ENCODE measurements at places on chromosomes 3 and 15.
A peak's percentile ranks its signal among the peaks of the same experiment; 100 is the strongest.

GRCh38 chr3:48408823-48409281 is 21.0 kb downstream of the PLXNB1 start:
- no peak for DNase-seq

DNA sequence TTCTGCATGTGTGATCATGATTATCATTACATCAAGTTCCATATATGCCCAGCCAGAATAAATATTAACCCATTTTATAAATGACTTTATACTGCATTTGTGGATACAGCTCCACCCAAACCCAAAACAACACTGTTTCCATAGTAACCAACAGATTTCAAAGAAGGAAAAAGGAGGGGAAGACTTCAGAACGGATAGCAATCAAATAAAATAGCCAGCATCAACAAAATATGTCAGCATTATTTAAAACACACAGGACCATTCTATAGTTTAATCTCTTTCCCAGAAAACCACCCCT is 114.4 kb downstream of the FOXP1 start:
- no peak for DNase-seq

DNA sequence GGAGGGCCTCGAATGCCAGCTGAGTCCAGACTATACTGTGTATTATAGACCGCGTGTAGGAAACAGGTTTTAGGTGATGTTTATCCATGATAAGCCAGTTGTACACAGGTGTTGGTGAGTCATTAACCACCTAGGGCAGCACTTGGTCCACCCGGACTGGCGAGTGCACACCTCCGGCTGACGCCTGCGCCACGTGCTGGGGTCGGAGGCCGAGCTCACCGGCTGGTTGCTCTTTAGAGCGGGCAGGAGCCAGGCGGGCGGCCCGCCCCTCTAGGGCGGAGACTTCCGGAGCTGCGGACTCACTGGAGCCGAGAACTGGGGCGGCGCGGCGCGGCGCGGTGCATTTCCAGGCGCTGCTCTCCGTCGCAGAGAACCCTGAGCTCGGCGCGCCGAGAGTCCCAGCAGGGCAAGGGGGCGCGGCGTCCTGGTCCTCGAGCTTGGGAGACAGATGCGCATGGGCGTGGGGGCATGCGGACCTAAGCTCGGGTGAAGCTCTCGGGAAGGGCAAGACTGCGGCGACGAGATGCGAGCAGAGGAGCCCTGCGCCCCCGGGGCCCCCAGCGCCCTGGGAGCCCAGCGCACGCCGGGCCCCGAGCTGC is at the start of gene ESYT3:
ESYT3 (plus strand) TSS at position 341 of the 599 bp plus-strand sequence; CDS start at position 524, 183 bp downstream.
- no peak for DNase-seq

DNA sequence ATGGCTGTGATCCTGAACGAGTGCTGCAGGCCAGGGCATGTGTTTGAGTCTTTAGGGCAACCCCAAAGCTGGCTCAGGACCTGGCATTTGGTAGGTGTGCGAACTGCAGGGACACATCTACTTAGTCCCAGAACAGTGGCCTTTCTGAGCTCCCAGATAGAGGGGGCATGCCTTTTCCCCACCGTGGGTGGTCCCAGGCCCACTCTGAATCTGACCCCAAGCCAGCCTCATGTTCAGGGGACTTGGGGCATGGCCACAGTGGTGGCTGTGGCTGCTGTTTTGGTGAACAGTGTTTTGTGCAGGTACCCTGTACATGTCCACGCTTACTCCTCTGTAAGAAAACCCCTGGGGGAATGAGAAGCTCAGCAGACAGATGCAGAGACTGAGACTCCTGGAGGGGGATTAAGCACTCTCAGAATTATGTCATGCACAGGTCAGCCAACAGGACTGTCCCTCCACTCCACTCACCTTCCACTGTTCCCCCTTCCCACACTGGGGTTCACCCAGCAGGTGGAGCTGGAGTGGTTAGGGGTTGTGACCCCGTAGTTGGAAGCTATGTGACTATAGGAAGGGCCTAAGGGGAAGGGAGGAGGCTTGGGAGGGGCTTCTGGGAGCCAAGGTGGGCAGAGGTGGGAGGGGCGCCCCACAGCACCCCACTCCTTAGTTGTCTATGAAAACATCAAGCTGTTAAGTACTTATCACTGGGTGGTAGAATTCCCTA is 16.4 kb downstream of the ESYT3 start:
- no peak for DNase-seq

GRCh38 chr3:145623349-145623748 is 537.6 kb downstream of the PLOD2 start:
- DNase-seq, result no peak

DNA sequence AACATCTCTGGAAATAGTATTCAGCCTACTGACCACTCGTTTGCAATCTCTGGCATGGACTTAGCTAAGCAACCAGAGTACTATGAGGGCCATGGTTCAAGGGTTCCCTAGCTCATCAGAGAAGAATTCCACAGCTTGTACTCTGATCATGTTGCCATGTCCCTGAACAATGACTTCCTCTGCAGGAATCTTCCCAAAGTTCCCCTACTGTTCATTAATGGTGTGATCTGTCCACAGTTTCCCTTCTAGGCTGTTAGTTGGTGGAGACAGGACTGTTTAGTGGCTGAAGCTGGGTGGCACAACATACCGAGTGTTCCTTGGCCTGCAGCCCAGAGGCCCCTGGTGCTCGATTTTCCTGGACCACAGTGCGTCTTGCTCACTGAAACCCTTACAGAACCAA is 44.4 kb upstream of the GALNT15 start:
- DNase-seq, result no peak

DNA sequence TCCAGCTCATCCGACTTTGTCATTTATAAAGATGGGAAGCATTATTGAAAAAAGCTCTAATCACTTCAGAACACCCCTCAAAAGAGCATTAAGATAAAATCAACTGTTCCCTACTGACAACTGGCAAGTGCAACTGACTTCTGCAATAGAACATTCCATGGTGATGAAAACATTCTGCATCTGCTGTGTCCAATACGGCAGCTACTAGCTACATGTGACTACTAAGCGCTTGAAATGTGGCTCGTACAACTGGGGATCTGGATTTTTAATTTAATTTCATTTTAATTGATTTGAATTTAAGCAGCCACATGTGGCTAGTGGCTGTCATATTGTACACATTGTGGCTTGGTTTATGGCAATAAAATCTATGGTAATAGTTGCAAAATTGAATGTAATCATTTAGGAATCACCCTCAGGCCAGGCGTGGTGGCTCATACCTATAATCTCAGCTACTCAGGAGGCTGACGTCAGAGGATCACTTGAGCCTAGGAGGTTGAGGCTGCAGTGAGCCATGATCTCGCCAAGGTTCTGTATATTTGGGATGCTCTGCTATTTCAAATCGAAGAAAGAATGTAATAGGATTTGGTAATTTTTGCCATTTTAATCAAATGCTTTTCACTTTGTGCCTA is 390.3 kb downstream of the GABRB3 start:
- DNase-seq, result no peak

DNA sequence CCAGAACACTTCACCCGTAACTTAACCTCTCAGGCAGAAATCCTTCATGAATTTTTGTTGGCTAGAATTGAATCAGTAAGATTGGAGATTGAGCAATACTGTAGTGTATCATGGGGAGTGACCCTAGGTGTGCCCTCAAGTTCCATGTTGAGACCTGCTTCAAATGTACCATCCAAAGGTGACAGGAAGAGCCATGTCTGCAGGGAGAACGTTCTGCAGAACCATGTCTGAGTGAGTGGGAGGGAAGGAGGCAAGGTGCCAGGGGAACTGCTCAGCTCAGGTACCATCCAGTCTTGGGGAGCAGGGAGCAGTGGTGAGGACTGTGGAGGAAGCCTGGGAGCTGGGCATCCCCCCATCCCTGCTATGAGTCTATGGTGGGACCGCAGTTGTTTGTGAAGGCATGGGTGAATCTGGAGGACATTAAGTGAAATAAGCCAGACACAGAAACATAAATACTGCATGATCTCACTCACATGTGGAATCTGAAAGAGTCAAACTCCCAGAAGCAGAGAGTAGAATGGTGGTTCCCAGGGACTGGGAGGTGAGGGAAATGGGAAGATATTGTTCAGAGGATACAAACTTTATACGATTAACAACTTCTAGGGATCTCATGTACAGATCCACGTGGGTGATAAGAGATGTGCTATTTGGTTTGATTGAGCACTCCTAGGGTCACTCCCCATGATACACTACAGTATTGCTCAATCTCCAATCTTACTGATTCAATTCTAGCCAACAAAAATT is 23.3 kb downstream of the CFAP161 start:
- no peak for DNase-seq

GRCh38 chr3:152524198-152525140 is 255.7 kb downstream of the MBNL1 start:
- no peak for DNase-seq

DNA sequence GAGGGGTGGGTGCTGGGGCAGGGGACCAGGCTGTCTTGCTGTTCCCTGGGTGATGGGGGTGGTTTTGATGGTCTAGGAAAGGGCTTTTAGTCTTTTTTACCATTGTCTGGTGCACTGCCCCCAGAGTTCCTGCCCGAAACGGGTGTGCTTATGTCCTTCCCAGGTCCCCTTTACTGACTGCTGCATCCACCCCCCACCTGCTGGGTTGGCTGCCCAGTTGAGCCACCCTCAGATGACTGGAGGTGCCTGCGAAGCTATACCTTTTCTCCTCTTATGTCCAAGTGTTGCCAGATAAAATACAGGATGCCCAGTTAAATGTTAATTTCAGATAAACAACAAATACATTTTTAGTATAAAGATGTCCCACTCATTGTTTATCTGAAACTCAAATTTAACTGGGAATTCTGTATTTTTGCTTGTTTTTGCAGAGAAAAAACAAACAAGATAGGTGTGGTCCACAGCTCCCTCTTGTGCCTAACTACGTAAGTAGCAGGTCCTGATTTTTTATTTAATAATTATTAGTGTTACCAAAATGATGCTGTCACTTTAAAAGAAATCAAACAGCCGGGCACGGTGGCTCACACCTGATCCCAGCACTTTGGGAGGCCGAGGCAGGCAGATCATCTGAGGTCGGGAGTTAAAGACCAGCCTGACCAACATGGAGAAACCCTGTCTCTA is 6.1 kb upstream of the RPP14 start:
- DNase-seq, result no peak

DNA sequence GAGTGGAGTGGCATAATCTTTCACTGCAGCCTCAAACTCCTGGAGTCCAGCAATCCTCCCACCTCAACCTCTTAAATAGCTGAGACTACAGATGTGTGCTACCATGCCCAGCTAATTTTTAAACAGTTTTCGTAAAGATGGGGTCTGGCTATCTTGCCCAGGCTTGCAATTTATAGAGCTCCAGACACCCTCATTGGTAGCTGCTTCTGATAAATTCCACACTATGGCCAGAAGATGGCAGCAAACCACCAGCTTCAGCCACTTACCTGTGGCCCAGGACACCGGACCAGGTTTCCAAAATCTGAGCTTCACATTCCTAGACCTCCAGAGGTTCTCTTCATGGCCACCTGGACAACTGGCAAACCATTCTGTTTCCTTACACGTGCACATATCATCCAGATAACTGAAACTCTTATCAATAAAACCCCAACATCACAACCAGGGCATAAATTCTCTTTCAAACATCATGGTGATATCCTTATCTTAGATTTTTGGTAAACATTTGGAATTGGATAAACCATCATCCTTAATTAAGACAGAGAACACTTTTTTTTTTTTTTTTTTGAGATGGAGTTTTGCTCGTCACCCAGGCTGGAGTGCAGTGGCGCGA is 28.9 kb downstream of the FBXW12 start:
- peak; percentile 42 for DNase-seq

DNA sequence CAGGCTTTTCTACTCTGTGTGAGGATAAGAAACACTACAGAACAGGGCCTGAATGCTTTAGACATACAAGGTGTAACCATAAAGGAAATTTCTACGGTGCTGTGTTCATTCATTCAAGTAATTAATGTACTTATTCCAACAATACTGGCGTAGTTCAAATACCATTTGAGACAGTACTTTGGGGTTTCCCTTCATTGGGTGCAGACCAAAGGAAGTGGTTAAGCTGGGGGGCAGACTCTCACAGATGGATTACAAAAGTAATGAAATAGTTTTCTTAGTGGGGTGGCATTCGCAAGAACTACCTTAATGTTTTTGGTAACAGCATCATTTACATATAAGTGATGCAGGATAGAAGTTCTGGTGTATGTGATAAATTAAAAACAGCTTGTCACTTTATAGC is 65.9 kb downstream of the BTD start:
- DNase-seq, result no peak

Measured in activated T-helper 1 cell treated with anti-CD3 and anti-CD28 coated beads, Interleukin-2, amount 50 U/mL, for 16 hours (primary cell).